ENCODE measurements at places on chromosomes 13 and 19.

GRCh38 chr19:47512948-47513319 is 1.9 kb downstream of the NAPA start:
- DNase-seq, result no peak

DNA sequence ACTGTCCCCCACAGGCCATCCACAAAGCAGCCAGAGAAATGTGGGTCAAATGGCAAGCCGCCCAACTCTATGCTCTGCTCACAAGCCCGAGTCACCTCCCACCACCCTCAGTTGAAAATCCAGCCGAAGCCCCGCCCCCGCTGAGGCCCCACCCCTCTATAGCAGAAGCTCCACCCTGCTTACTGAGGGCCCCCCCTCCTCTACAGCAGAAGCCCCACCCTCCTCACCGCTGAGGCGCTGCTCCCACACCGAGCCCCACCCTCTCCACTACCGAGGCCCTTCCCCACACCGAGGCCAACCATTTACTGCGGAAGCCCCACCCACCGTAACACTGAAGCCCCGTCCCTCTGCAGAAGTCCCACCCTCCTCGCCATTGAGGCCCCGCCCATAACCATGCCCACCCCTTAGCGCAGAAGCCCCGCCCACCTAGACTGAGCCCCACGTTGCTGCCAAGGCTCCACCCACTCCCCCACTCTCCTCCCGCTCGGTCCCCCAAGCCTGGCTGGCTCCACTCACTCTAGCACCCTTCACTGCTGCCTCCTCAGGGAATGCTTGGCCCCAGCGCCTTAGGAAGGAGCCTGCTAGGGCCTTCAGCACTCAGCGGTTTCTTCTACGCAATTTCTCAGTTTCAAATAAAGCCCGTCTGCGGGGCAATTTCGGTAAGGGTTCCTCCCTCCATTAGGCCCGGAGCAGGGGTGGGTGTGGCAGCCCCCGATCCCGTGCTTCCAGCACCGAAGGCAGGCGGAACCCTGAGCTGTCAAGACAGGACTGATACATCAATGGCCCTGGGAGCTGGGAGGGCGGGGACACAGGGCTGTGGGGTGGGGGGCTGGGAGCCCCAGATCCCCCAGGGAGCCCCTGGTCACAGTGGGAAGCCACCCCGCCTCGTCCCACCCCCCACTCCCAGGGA is 9.0 kb upstream of the MYDGF start:
- no peak for DNase-seq

GRCh38 chr19:53196777-53197396 is 3.7 kb upstream of the ZNF665 start:
- DNase-seq, result peak; percentile 99

GRCh38 chr13:113005076-113005865 is 36.3 kb downstream of the MCF2L start:
- no peak for DNase-seq

GRCh38 chr13:113297370-113298042 is 467 bp downstream of the LAMP1 start:
- DNase-seq, result peak; percentile 66

DNA sequence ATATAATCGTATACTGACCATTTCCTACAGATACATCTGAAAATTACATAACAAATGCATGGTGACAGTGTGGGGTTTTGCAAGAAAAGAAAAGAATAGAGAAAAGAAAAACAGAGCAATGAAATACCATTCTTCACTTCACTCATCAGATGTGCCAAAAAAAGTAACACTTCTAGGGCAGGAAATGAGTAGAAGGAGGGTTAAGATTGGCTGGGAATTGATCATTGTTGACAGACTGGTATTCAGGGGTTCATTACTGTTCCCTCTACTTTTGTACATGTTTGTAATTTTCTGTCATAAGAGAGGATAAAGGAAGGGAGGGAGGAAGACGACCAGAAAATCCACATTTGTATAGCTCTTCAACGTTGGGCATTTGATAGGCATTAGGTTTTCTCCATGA is 31.5 kb downstream of the ABCC4 start:
- DNase-seq, result no peak

- no peak for DNase-seq
These were observed 1223.7 kb downstream of the PCDH17 start for GRCh38 chr13:58855283-58855682.

DNA sequence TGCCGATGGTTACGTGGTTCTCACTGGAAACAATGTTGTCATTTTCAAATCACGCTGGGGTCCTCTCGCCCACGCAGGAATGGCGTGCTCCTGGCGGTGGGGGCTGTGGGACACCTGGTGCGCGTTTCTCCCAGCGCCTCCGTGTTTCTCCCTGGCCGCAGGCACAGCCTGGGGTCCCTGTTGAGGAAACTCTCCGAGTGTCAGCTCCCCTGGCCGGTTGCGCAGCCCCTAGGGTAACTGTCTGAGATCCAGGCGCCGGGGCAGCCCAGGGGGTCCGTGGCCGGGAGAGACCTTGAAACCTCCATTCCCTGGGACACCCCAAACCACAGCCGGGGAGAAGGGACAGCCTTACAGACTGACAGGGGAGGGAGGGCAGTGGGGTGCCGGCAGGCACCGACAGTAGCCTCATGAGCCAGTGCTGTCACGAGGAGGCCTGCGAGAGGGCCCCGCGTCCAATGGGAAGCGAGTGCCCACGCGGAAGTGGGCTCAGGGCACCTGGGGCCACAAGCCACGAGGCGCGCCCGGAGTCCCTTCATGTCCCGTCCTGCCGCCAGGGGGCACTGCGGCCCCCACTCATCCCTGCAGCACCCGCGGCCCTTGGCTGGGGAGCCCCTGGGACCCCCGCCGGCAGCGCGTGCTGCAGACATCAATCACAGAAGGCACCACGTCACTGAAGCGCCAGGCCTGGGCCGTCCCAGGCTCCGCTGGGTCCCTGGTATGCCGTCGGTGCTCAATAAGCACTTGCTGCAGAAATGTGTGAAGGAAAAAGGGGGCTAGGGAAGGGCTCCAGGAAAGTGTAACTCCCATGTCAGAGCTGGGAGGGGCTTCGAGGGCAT is 9.5 kb downstream of the ADAMTSL5 start:
- peak; percentile 72 for DNase-seq

DNA sequence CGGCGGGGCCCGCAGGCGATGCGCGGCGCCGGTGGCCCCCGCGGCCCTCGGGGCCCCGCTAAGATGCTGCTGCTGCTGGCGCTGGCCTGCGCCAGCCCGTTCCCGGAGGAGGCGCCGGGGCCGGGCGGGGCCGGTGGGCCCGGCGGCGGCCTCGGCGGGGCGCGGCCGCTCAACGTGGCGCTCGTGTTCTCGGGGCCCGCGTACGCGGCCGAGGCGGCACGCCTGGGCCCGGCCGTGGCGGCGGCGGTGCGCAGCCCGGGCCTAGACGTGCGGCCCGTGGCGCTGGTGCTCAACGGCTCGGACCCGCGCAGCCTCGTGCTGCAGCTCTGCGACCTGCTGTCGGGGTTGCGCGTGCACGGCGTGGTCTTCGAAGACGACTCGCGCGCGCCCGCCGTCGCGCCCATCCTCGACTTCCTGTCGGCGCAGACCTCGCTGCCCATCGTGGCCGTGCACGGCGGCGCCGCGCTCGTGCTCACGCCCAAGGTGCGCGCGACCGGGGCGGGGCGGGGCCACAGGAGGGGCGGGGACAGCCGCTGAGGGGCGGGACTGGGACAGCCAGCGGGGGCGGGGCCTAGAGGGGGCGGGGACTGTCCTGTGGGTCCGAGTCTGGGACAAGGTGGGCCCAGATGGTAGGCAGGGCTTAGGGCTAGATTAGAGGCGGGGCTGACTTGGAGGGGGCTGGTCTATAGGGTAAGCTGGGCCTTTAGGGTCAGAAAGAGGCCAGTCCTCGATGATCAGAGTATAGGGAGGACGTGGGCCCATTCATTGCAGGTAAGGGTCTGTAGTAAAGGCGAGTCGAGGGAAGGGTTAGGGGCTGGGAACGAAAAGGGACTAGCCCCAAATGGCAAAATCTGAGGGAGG is 5.1 kb downstream of the GRIN2D start:
- DNase-seq, result peak; percentile 80

GRCh38 chr19:4278419-4279266 is at the start of gene SHD:
TSS of gene SHD (plus strand) at chr19:4279266. CDS start at chr19:4280064, 798 bp downstream.
- DNase-seq, result no peak

DNA sequence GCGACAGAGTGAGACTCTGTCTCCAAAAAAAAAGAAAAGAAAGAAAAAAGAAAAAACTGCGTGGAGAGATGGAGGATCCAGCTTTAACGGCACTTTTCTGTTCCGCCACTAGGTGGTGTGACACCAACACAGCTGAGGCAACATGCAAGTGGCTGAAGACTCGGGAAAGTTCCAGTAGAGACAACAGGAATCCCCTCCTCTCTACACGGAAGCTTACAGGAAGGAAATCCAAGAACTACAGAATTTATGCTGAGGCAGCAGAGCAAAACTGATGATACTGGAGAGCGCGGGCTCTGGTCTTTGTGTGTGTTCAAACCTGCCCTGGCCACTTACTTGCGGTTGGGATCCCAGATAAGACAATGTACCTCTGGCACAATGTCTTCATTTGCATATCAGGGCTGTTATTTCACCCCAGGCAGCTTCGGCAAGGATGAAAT is 9.9 kb downstream of the RANBP3 start:
- DNase-seq, result no peak

DNA sequence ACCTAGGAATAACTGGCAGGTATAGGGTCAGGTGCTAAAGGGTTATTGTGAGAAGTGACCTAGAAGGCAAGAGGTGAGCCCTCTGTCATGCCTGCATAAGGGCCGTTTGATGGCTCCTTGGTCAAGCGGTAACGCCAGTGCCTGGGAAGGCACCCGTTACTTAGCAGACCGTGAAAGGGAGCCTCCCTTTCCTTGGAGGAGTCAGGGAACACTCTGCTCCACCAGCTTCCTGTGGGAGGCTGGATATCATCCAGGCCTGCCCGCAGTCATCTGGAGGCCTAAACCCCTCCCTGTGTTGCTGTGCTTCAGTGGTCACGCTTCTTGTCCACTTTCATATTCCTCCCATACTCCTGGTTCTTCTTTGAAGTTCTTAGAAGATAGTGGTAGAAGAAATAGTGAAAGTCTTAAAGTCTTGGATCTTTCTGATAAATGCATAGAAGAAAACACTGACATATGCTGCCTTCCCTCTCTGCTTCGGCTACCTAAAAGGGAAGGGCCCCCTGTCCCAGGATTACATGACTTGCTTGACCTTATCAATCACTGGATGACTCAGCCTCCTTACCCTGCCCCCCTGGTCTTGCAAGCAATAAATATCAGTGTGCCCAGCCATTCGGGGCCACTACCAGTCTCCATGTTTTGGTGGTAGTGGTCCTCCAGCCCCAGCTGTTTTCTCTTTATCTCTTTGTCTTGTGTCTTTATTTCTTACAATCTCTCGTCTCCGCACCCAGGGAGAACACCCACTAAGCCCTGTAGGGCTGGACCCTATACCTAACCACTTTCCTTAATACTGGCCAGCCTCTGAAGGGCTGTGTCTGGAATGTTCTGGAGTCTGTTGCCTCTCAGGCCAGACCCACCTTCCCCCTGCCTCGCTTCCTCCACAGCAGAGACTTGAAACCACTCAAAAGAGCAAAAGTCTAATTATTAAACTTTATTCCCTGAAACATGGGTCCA is 16.1 kb upstream of the ABCC4 start:
- DNase-seq, result no peak

DNA sequence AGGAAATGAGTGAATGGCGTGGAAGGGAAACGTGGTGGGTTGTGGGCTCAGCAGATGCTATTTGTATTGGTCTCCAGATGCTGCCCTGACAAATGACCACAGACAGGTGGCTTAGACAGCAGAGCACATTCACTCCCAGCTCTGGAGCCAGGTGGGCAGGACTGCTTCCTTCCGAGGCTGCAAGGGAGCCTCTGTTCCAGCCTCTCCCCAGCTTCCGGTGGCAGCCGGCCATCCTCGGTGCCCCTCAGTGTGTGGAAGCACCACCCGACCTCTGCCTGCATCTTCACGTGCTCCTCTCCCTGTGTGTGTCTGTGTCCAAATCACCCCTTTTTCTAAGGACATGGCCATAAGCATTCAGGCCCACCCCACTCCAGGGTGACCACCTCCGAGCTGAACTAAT is 105.1 kb downstream of the SOX1 start:
- DNase-seq, result no peak

DNA sequence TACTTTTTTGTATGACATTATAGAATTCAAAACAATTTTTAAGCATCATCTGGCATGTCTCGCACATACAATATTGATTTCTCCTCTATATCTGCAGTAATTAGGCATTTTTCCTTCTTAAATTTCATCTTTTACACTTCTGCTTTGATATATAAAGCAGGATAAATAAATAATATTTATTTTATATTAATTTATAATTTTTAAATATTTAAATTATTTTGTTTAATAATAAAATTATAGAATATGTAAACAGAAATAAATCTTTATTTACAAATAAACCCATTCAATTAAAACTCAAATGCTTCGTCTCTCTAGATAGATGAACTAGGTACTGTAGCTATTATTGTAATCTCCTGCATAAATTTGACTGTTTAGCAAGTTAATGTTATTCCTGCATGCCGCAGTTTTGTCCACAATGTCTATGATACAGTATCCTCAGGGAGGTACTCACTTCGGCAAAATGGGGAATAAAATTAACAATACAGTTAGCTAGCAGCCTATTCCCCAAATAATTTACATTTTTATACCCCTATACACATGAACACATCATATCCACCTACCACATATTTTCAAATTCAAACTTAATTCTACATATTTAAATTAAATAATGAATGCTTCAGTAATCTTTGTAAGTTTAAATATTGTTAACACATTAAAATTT is 473.6 kb upstream of the SLC10A2 start:
- DNase-seq, result no peak

- DNase-seq, result no peak
These were observed 26.6 kb downstream of the DNAJC3 start for GRCh38 chr13:95703576-95703975.

DNA sequence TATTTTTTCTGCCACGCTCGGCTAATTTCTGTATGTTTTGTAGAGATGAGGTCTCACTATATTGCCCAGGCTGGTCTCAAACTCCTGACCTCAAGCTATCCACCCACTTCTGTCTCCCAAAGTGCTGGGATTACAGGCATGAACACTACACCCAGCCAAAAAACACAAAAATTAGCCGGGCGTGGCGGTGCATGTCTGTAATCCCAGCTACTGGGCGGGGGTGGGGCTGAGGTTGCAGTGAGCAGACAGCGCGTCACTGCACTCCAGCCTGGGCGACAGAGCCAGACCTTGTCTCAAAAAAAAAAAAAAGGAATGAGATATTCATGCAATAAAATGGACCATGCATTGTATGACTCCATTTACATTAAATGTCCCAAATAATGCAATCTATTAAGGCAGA is 32.2 kb downstream of the VASP start:
- no peak for DNase-seq

- no peak for DNase-seq
These were observed 196.5 kb upstream of the TSHZ3 start for GRCh38 chr19:31545777-31546176.

DNA sequence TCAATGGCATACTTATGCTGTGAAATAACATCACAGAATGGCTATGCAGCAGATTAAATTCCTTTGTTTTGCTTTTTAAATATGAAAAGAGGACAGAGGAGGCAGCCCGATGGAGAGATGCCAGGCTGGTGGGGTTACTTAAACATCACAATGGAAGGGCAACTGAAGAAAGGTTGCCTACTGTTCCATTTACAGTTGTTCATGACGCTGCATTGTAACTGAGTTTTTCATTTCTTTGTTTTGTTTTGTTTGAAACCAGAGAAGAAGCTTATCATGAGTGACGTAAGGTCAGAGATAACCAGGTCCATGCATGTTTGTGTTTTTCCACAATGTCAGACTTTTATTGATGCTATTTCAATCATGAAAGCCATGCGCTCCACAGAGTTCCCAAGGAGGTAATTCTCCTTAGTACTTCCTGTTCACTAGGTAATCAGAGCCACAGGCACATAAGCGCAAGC is 273.8 kb downstream of the LHFPL6 start:
- DNase-seq, result no peak

Measured in ascending aorta (tissue), 2 donors.